HFF-Myc (cell line): ENCODE measurements at places on chromosomes 6 and 20.
A peak's percentile ranks its signal among the peaks of the same experiment; 100 is the strongest.

GRCh38 chr20:59084041-59084850, 41.7 kb upstream of the PRELID3B start:
- no peak for DNase-seq

DNA sequence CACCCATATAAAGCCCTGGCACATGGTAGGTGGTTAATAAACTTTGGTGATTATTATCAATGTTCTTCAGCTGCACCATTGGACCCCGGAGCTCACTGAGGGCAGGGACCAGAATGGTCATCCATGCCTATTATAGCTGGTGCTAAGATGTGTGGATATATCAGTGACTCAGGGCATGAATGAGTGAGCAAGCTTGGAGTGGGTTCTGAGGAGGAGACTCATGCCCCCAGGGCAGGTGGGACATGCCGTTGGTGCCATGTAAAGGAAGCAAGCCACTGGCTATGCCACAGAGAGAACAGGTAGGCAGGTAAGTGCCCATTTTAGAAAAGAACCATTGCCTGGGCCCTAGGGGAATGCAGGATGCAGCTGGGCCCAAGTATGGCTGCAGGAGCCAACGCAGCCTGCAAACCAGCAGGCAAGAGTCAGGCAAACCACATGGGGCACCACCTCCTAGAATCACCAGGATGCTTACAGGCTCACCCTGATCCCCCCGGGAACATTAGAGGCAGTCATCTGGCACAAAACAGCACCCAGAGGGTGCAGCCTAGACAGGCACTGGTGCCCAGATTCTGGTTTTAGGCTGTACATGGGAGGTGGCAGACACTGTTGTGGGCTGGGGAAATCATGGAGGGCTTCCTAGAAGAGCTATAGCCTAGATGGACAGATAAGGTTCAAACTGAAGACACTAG, 23.5 kb downstream of the PLAGL2 start:
- no peak for DNase-seq

DNA sequence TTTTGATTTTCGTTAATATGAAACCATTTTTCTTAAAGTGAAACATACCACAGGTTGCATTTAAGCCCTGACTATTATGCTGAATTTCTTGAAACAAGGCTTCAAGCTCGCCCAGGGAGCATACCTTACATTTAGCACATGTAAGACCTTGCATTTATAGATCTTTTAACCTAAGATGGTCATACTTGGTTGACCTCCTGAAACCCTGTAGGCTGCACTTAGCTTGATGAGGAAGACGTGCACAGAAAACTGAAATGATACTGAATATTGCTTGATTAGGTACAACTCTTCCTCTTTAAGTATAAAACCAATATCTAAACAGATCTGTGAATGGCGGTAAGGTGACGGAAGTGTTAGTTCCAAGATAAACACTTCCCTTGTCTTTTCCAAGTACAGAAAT, 82.2 kb downstream of the CTNNBL1 start:
- no peak for DNase-seq

GRCh38 chr6:17032988-17033634, 68.7 kb upstream of the STMND1 start:
- DNase-seq = peak; percentile 89

DNA sequence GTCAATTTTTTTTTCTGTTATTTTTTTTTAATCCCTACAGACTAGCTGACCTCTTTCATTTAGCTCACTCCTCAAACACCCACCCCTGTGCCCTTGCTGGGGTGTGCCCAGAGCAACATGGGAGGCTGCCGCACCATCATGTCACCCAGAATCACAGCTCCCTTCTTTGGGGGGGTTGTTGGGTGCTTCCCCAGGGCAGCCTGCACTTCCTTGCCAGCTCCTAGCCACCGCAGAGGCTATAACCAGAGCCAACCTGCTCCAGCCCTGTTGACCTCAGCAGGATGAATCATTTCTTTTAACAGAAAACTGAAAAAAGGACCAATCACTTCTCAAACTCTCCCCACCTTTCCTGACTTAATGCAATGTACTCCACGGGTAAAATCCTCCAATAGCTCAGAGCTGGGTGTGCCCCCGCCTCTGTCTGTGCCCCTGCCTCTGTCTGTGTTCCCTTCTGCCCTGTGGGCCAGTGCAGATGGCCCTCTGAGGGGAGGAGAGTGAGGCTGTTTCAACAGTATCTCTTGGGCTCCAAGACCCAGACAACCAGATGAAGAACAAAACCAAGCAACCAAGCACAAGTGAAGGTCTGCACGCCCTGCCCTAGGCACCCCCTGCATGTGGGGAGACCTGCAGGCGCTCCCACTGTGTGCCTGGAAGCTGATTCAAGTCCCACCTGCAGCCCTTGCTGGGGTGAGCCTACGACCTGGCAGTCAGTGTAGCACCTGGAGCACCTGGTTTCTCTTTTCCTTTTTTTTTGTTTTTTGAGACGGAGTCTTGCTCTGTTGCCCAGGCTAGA, 67.7 kb downstream of the PYGB start:
- DNase-seq = no peak

DNA sequence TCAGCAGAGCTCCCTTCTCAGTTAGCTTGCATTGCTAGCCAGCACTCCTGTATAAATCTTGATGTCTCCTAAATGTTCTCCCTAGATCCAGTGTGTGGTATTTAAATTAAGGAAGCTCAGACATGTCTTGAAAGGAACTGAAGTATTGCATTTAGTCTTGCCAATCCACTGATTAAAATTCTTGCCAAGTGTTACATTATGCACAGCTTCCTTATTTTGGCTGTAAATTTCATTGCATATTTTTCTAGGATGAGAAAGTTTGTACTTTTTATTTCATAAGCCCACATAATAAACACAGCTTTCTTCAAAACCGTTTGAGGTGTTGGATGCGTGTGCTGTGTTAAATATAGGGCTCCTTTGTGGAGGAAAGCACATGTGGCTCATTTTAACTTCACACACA, 329.8 kb upstream of the FLRT3 start:
- DNase-seq = no peak

DNA sequence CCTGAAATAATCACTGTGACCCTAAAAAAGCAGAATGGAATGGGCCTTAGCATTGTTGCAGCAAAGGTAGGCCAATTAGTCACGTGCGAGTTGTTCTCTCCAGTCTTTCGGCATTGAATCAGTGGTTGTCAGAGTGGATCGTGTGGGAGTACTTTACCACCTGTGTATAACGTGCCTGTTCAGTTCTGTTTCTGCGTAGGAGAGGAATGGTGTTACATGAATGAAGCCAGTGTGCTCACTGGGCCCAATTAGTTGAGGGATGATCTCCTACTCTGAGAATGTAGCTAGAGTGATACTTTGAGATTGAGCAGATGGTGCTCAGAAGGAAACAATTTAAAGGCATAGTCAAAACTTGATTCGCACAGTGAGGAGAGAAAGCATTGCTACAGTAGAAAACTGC, 72.4 kb upstream of the KIF25 start:
- no peak for DNase-seq

DNA sequence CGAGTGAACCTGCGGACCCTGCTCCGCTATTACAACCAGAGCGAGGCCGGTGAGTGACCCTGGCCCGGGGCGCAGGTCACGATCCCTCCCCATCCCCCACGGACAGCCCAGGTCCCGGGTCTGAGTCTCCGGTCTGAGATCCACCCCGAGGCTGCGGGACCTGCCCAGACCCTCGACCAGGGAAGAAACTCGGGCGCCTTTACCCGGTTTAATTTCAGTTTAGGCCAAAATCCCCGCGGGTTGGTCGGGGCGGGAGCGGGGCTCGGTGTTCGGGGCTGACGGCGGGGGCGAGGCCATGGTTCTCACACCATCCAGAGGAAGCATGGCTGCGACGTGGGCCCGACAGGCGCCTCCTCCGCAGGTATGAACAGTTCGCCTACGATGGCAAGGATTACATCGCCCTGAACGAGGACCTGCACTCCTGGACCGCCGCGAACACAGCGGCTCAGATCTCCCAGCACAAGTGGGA, 46.9 kb upstream of the TRIM26 start:
- no peak for DNase-seq

DNA sequence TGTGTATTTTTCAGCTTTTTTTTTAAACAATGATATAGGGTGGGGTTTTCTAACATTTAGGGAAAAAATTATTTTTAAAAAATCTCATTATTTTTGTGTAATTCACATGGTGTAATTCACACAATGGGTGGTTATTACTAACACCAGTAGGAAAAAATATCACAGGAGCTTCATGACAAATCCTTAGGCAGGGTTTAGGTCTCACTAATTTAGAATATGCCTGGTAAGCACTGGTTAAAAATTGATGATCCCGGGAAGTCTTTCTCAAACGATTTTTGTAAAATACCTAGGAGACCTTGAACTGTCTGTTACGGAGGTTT, 29.5 kb upstream of the ZNF217 start:
- DNase-seq = no peak

GRCh38 chr6:45743028-45743615, 272.5 kb downstream of the CLIC5 start:
- DNase-seq = no peak

- DNase-seq = no peak
These were observed 109.0 kb downstream of the SULF2 start for GRCh38 chr20:47676219-47676721.

GRCh38 chr6:155317186-155317585, 2.9 kb upstream of the TFB1M start:
- no peak for DNase-seq

DNA sequence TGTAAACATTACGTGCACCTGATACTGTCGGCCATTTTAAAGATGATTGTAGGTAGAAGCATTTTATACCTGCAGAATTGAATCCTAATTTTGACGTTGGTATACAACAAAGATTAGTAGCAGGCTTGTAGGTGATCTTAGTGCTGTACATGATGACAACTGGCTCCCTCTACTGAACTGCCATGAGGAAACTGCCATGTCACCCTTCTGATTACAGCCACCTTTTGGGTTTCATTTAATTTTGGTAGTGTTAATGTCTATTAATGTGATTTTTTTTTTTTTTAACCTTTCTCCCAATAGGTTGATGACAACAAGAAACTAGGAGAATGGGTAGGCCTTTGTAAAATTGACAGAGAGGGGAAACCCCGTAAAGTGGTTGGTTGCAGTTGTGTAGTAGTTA, 2.3 kb downstream of the RPS12 start:
- no peak for DNase-seq

DNA sequence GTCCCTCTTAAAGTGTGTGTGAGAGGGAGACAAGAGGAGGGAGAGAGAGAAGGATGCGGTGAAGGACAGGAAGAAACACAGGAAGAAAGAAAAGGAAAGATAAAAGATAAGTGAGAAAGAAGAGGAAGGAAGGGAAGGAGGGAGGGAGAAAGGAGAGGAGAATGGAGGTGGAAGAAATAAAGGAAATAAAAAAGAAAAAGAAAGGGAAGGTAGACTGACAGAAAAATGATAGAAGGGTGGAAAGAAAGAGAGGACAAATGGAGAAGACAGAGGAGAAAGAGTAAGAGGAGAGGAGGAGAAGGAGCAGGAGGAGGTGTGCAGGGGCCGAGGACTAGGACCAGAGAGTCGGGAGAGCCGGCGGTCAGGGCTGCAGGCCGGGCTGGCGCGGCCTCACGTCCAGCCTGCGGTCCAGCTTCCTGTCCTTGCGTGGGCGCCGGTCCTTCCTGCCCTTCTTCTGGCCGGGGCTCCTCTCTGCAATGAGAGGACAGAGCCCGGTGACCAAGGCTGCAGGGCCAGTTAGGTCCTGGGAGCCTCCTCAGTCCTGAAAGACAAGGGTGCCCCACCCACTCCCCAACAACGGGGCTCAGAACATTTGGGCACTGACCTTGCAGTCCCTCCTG, 42.0 kb downstream of the RSPO4 start:
- no peak for DNase-seq

GRCh38 chr6:112029045-112029822, 24.7 kb upstream of the CCN6 start:
- no peak for DNase-seq

GRCh38 chr6:26251354-26252076, 113.5 kb upstream of the BTN3A2 start:
- peak; percentile 92 for DNase-seq
